ENCODE measurements at places on chromosomes 11 and 22.

DNA sequence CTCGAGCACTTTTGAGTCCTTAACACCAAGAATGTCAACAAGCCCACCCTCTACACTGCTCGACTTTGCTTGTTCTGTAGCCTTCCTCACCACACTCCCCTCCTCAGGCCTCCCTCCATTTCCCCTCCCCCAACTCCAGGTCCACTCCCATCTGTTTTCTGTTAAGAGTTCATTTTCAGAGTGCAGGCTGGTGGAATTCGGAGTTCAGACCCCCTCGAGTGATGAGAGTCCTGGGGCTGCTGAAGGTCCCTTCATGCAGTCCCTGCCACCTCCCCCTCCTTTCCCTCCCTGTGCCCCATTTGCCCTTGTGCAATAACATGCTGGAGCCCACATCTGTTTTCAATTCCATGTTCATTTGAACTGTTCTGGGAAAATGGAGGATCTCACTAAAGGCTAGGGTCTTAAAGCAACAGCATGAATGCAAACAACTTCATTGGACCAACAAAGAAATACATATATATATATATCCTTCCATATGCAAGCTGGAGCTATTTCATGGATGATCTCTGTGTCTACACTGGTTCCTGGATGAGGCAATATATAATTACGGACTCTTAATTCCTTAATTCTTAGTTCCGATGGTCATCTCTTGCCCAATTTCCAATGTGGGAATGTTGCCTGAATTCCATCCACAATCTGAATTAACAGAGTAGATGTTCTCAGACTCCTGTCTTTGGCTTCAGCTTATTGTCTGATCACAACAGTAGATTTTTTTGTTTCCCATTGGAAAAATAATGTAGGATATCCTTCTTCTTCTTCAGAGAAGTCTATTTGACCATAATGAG is 340.4 kb downstream of the ETS1 start:
- no peak for DNase-seq

DNA sequence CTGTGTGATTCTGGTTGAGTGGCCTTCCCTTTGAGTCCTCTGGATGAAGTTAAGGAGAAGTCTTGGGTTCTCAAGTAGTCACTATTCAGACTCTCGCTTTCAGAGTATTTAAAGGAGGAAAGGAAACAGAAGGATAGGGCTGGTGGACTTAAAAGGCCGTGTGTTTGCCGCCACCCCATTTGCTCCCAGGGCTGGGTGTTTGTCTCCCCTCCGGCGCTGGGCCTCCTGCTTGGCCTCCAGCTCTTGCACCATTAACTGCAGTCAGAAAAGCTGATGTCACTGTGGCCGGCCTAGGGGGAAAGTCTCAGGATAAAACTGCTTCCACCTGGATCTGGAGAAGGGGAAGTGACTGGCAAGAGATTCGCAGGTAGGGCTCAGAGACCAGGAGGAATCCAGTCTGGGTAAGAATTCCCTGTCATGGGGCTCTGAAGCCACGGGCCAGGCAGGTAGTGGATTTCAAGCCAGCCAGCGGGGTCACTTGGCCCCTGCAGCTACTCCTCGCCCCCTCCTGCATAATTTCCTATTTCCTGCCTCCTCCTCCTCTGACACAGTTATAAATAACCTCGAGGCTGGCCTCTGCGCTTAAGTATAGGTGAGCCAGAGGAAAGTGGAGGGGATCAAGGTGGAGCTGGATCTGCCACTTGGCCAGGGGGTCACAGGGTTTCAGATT is 17.1 kb downstream of the TIMP3 start:
- DNase-seq = no peak

DNA sequence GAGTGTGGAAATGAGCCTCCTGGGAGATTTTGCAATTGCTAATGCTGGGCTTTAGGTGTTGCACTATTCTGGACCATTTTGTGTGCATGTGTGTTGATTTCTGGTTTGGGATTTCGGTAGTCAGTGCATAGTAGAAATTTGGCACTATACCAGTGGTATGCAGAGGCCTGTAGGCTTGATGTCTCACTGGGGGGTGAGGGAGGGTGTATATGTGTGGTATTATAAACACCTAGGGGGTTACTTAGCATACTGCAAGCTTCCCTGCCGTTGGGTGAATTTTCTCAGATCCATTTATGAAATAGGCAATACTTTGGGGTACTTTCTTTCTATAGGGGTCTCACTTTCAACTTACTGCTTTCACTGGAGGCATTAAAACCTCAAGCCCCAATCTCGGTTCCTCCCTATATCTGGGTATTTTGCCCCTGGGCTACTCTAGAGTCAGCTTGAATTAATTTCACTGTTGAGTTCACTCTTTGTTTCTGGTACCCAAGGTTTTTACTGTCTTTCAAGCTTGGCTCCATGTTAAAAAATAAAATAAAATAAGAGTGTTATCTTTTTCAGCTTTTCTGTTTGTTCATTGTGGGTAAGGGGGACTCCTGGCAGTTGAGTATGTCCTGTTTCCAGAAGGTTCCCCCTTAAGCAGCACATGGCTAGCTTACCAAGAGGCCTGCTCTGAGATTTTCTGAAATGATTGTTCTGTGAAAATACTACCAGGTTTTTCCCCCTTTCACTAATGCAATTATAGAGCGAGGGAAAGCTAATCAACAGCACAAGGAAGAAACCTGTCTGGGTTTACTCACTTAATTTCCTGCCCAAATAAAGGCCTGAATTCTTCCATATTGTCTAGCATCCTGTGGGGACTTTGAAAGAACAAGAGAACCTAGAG is 45.8 kb downstream of the PPFIBP2 start:
- DNase-seq = no peak

DNA sequence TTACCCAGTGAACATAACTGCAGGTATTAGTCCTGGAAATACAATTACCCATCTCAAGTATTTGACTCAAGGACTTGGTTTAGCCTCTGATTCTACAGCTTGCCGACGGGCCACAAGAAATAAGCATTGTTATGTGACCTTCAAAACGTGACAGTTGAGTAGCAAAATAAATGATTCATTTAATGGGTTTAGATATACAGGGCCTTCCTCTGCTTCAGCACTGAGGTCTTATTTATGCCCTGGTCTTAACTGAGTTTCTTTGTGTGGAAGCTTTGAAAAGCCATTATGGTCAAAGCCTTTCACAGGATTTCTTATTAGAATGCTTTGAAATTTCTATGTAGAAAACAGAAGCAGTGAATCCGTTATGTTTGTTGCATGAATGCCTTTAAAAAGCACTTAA is 899.2 kb upstream of the API5 start:
- DNase-seq = no peak

DNA sequence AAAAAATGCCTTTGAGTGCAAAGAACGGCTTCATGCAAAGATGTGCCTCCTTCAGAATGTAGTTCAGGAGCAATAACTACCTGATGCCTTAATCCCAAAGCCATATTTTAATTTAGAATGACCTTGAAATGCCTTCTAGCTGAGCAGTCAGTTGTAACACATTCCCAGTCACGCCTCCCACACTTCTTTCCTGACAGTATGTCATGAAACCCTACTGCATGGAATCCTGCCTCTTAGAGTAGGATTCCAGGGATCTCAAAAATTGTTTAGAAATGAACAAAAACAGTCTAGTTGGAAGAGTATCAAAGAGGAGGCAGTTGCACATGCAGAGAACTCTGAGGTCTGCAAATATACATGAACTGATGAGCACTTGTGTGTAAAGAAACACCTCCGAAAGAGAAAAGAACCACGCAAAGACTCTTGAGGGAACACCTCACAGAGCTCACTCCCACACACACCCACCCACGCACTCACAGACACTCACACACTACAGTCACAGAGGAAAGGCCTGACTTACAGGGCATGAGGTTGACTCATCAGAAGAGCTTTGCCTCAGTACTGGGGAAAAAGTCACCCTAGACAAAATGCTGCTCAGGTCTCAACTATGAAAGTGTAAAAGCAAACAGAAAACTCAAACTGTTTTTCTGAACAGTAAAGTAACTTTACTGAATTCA is 77.4 kb downstream of the GGTLC2 start:
- DNase-seq = peak; percentile 59

DNA sequence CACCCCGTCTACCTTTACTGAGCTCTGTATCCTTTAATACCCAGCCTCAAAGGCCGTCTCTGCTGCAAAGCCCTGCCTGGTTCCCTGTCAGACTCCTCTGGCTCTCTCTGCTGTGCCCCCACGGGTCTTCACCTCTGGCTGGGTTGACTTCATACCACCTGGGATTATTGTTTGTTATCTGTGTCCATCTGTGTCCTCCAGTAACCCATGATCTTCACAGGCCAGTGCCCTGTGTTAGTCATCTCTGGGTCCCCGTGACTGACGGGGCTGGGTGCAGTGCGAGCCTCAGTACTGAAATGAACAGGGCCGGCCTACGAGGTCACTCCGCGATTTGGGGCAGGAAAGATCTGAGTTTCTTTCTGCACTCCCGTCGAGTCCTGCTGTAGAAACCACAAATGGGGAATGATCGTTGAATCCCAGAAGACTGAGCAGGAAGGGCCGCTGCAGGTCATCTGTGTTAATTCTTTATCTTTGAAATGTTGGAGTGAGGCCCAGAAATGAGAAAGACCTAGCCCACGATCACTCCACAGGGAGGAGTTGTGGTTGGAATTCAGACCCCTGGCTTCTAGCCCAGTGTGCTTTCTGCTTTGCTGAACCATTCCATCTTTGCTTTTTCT is 12.3 kb upstream of the TUB start:
- no peak for DNase-seq

GRCh38 chr11:112790286-112790685 is 170.9 kb upstream of the NCAM1 start:
- no peak for DNase-seq

DNA sequence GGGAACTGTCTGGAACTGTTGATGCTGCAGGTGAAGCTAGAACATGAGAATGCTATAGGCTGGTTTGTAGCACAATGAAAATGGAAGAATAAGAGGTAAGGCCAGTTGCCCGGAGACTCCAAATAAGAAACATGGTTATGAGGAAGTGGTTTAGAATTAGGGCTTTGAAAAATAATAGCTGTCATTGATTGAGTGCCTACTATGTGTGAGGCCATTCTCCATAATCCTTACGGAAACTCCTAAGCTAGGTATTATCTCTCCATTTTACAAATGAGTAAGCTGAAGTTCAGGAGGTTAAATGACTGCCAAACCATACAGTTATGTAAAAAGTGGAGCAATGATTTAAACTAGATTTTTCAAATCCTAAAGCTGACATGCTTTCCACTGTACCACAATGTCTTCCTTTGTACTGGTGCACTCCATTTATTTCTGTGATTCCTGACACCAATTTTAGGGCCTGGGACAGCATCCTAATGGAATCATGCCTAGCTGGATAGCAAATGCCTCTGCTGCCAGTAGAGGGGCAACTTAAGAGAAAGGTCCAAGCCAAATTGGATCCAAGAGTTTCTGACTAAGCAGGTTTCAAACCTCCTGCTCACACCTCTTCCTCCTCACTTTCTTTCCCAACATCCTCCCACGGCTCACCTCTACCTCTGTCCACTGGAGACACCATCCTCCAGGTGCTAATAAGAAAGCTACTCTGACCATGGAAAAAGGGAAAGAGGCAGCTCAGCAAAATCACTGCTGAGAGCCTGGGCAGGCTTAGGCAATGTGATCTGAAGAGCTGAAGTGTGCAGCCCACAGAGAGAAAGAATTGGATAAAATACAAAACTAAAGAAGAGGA is 46.9 kb upstream of the PICALM start:
- DNase-seq = no peak

DNA sequence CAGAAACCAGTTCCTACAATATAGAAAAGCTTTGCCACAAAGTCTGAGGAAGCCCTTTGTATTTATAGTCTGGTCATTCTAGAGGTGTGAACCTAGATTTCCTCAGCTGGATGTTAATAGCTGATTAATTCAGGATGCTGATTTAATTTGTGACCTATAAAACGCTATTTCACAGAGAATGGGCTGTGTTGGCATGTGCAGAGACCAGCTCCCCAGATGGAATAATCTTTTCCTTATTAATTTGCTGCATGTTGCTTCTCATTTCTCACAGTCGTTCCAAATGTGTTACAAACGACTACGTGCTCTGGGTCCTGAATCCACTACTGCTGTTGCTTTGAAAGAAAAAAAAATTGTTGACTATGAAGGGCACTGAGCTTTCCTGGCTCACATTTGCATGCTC is 49.3 kb downstream of the BDNF start:
- DNase-seq = no peak

- no peak for DNase-seq
Observed at GRCh38 chr11:18704698-18705097, 6.1 kb downstream of the TMEM86A start.

- no peak for DNase-seq
Observed at GRCh38 chr11:43504316-43504950, 145.7 kb downstream of the TTC17 start.

DNA sequence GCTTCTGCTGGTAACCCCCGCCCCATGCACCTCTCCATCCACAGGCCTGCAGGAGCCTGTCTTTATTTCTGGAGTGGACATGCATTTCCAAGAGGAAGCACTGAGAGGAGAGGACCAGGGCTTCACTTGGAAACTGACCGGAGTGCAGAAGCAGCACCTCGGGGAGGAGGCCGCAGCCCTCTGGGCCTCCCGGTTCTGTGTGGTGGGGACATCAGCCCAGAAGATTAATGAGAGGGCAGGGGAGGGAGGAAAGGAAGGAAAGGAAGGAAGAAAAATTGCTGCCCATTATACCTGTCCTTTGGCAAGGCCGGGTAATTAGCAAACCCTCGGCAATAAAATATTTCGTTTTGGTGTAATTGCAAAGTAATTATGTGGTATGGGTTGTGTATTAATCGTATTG is 97.0 kb downstream of the TP53I11 start:
- DNase-seq = no peak

DNA sequence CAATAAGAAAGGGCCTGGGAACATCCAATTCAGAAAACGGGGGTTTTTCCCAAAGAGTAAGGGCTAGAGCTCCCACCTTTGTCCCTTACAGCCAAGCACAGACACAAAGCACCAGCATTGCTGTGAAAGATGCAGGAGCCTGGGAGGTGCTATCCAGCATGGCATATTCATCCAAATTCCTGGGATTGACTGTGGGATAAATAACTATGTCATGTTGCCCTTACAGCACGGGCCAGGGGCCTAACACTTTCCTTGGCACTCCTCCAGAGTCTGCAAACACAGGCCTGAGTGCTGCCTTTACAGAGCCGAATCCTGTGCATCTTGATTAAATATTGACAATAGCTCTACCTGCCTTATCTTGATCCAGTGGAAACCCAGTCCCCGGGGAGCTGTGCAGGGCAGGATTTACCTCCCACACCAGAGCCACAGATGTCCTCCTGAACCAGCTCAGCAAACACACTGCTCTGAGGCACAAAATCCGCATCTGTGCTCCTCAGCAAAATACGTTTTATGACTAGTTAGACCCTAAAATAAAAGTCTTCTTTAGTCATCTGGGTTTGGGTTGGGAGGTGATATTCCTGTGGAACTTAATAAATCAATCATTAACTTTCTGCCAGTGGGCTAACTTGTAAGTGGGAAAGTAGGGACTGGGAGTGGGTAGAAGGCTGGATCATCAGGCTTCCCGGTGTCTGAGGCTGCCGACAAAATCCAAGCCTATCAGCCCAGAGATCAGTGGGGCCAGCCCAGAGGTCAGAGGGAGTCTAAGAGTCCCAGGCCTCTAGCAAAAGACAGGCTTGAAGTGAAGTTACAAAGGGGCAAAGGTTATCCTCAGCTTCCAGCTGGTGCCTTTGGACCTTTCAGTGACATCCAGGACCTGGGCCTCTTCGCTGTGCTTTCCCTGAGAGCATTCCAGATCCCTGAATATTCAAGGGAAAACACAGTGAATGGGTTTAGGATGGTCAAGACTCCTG is 36.5 kb downstream of the POU2AF3 start:
- DNase-seq = no peak

All from CD4-positive, alpha-beta T cell treated with Interleukin-6 for 4 hours (primary cell).